ENCODE measurements at places on chromosomes 7 and 10.
A peak's percentile ranks its signal among the peaks of the same experiment; 100 is the strongest.

GRCh38 chr10:60282771-60283353 lies 106.8 kb downstream of the ANK3 start:
- DNase-seq: peak; percentile 76

DNA sequence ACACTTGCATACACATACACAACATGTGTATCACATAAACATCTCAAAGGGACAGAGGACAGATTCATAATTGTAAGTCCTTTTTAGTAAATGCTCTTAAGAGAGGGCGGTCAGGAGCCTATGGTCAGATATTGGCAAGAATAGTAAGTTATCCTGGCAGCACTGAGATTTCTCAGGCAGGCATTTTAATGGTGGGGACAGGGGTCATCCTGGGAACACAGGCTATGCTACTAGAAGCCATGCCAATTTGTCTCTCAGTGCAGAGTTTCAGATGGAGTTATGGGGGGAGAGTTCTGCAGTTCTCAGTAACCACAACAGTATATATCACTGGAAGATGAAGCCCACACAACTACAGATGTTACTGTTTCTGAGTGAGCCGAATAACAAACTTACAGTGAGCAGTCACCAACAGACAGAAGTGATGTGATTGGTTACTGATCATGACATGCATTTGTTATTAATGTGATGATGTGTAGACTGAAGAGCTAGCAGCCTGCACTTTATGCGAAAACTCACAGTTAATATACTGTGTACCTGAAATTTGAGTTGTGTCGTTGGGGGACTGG lies 16.4 kb downstream of the ZNF487 start:
- no peak for DNase-seq

DNA sequence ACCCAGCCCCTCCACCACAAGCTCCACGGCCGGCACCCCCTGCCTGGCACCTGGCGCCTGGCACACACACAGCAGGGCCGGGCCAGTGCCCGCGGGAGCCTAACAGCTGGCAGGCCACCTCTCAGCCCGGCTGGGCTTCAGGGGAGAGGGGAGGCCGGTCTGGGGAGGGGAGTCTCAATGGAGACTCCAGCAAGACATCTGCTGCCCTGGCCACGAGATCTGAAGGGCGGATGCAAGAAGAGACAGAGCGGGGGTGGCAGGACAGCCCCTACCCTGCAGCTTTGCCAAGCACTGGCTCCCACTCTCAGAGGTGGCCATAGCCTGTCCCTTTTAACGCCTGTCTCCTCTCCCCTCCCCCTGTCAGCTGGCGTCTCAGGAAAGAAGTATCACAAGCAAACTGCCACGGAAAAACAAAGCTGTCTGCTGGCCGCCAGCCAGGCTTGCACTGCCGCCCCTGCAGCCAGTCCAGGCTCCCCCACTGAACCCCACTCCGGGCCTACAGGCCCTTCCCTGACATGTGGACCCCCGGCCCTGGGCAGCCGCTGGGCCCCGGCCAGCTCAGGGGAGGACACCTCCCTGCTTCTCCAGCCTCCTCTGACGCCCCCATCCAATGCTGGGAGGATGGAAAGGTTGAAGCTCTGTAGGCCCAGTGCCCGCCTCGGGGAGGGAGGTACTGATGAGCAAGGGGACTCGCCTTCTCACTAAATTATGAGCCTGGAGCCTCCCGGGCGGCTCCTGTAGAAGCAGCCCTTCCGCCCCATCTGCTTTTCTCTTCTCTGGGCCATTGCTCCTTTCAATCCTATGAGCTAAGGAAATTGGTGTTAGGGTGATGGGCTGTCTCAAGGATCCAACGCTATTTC lies 178.4 kb downstream of the ARHGAP12 start:
- peak; percentile 48 for DNase-seq

- no peak for DNase-seq
Observed at GRCh38 chr10:110646417-110647135, 2.4 kb downstream of the RBM20 start.

- DNase-seq: no peak
Observed at GRCh38 chr7:155669717-155670505, 25.4 kb downstream of the RBM33 start.

- DNase-seq: no peak
Observed at GRCh38 chr7:136293272-136293671, 316.1 kb upstream of the MTPN start.

GRCh38 chr7:109335951-109336350 lies 766.3 kb downstream of the DNAJB9 start:
- no peak for DNase-seq

DNA sequence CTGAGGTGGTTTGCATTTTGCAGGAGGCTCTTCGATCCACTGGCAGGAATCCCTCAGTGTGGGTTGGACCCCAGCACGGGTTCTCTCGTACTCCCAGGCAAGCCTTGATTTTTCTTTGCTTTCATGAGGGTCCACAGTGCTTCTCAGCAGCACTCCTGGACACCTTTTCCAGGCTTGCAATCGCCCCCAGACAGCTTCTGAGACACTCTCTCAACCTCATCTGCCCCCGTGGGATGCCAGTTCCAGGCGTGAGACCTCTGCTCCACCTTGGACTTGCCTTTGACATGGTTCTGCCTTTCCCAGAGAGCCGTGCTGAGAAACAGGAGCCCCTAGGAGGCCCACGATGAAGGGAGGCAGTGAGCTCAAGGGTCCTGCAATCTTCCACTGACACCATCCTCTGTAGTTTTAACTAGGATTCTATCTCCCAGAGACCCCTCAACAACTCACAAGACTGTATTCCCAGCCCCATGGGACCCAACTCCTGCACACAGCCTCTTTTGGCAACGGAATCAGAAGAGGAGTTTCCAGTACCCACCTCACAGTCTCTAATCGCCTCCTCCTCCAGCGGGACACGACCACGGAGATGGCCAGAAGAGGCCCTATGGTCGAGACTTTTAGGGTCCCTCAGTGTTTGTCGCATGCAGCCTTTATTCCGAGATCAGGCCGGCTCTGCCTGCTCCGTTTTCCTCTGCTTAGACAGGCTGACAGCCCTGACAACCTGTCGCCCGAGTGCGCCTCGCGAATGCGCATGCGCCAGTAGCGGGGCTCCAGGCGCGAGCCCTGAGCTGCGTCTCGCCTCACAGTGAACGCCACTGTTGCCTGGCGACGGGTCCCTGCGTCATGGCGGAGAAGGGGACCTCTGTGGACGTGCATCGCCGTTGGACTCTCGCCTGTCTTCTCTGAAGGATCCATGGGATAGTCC lies 26.0 kb upstream of the ZNF273 start:
- peak; percentile 55 for DNase-seq

- no peak for DNase-seq
Observed at GRCh38 chr7:117041007-117041406, 87.7 kb downstream of the ST7 start.

DNA sequence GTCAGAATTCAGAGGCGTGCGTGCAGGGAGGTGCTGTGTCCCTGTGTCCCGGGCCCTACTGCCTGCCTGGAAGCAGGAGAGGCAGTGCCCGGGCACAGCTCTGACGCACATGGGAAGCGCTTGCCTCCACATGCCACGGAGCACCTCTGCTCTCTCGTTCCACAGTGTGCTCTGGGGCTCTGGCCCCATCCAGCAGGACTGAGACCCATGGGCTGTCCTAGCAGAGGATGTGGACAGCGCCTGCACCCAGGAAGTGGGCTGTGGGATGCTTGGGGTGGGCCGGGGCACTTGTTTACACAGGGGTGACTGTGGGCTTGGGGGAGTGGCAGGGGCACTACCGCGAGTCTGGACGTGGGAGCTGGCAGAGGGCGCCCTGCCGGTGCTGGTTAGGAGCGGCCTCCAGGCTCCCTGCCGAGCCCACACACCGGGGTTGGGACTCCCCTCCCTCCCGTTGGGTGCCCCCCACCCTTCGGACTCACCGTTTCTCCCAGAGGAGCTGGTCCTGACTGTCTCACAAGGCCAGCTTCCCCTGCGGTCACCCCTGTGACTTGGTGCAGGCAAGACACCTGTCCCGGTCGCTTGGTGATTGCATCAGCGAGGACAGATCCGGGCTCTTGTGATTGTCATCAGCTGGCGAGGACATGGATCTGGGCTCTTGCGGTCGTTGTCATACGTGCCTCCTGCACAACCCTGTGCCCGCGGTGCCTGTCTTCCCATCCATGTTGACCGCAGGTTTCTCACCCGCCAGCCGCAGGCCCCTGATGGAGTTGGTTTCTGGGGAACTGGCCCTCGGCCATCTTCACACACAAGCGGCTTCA lies 83.1 kb downstream of the NKX6-2 start:
- no peak for DNase-seq

- DNase-seq: peak; percentile 82
Observed at GRCh38 chr7:992709-993607, 10.0 kb downstream of the CYP2W1 start.

DNA sequence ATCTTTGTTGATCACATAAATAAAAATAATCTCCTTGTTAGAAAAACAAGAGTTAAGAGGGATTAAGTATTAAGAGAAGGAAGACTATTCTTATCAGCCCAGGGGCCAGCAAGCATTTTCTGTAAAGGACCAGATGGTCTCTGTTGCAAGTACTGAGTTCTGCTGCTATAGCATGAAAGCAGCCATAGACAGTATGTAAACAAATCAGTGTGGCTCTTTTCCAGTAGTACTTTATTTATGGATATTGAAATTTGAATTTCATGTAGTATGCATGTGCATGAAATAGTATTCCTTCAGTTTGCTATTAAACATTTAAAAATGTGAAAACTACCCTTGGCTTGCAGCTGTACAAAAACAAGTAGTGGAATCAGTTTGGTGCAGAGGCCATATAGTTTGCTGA lies 81.7 kb downstream of the STK31 start:
- no peak for DNase-seq

- peak; percentile 73 for DNase-seq
Observed at GRCh38 chr10:73997461-73997786, 492 bp upstream of the VCL start.

- DNase-seq: no peak
Observed at GRCh38 chr10:62384057-62384446, 9.9 kb downstream of the ZNF365 start.

DNA sequence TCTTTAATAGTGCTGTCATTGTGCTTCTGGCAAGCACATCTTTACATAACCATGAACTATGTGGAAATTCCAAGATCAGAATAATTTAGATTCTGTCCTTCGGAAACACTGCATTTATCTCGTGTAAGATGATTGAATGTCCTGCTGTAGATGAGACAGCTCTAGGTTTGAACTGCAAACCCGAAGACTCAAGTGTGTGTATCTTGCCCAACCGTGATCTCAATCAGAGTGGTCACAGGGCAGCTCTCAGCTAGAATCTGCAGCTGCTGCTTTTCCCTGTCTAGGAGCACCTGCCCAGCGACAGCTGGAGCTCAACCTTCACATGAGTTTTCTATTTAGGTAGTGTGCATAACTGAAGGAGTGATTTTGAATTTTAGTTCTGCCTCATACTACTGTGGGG lies 17.5 kb upstream of the KIF20B start:
- peak; percentile 24 for DNase-seq

DNA sequence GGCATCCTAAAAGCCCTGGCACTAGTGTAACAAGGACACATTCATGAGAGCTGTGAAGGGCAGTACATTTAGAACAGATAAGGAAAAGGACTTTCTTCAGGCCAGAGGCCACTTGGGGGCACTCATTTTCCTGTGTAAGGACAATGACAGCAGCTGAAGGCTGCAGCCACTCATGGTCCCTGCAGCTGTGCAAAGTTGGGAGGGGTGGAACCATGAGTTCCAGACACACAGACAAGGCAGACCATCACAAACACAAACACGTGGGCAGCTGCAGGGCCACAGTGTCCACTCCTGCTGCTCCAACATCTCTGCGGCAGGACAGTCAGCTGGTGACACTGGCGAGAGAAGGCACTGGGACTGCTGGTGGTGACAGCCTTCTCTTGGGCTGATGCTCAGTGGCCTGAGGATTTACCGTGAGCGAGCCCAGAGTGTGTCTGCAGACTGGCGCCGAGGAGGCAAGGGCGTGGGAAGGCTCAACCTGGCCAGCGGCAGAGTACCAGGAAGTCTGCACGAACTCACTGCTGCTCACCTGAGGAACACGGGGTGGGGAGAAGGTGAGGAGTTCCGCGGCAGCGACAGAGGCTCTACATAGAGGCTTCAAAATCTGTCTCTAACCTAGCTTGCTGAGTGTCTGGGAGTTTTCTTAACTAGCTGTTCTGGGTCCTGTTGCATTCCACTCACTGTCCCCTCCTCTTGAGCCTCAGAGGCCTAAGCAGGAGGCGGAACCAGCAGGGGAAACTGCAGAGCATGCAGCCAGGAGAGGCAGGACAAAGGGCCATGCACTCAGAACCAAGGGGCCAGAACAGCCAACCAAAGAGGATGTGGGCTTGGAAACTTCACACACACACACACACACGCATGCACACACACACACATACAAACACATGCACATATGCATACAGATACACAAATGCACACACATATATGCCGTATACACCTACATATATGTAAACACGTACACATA lies 76.5 kb upstream of the DDC start:
- DNase-seq: peak; percentile 4

GRCh38 chr7:137734221-137734620 lies 112.6 kb downstream of the DGKI start:
- DNase-seq: no peak

- DNase-seq: no peak
Observed at GRCh38 chr7:19403691-19404090, 258.5 kb upstream of the FERD3L start.

- DNase-seq: no peak
Observed at GRCh38 chr7:43351683-43352082, 231.2 kb upstream of the STK17A start.

GRCh38 chr10:96752375-96752774 lies 32.1 kb upstream of the PIK3AP1 start:
- DNase-seq: no peak

- no peak for DNase-seq
Observed at GRCh38 chr10:33963729-33964128, 629.3 kb upstream of the NRP1 start.

- DNase-seq: no peak
Observed at GRCh38 chr7:152959610-152960009, 200.1 kb downstream of the ACTR3B start.

DNA sequence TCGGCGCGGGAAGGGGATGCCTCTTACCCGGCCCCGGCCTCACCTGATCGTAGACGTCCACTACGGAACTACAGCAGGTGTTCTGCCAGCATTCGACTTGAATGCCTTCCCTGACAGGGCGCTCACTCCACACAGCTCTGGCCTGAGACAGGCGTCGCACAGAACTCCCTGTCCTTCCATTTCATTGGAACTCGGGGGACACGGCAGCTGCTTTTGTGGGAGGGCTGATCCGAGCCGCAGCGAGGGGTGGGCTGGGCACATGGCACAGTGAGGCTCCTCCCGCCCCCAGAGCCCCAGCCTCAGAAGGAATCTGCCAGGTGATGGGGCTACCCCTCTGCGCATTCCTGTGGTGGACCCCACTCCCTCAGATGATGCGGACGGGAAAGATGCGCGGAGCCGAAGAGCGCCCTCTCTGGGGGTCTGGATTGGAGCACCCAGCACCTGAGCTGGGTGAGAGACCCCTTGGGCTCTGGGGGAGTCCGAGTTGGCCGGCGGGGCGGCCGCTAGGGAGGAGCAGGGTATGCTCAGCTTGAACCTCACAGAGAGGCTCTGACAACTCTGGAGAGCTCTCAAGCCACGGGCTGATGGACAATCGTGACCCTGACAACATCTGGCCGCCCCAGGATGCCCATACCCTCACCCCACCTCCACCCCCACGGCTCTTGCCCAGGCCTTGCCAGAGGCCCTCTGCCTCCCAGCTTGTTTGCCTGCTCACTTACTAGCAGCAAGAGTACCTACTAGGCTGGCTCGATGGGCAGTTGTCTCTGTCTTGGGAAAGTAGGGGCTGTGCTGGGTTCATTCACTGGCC lies 36.6 kb downstream of the RASGEF1A start:
- no peak for DNase-seq
